ENCODE measurements at places on chromosomes 6 and 20.

- DNase-seq = no peak
Measured at GRCh38 chr6:7707787-7708186, 18.1 kb upstream of the BMP6 start.

- DNase-seq = peak; percentile 57
Measured at GRCh38 chr6:156866220-156867015, 89.2 kb downstream of the ARID1B start.

DNA sequence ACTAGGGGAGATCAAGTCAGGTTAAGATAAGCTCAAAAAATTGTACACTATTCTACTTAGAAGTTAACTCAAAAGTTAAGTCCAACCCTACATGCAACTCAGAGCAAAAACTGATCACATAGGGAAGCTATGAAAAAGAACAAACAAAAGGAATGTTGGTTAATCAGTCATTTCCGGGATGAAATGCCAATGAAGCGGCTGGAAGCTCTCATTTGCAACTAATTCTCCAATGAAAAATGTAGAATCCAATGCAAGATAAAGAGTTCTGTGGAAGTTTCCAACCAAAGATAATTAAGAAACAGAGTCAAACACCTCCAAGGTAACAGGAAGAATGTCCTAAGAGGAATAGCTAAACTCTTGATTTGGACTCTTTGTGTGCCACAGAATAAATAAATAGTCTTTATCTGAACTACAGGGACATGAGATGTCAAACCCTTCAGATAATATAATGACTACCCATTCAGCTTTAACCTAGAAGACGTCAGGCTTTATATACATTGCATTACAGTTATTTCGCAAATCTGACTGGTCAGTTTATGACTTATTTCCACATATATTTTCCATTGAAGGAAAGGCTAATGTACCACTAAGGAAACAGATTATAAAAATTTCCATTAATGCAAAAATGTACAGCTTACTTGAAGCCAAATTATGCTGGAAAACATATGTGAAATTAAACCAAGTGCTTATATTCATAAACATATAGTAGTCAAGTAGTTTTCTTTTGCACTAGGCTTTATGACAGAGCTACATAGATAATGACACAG lies 48.0 kb upstream of the DST start:
- no peak for DNase-seq

DNA sequence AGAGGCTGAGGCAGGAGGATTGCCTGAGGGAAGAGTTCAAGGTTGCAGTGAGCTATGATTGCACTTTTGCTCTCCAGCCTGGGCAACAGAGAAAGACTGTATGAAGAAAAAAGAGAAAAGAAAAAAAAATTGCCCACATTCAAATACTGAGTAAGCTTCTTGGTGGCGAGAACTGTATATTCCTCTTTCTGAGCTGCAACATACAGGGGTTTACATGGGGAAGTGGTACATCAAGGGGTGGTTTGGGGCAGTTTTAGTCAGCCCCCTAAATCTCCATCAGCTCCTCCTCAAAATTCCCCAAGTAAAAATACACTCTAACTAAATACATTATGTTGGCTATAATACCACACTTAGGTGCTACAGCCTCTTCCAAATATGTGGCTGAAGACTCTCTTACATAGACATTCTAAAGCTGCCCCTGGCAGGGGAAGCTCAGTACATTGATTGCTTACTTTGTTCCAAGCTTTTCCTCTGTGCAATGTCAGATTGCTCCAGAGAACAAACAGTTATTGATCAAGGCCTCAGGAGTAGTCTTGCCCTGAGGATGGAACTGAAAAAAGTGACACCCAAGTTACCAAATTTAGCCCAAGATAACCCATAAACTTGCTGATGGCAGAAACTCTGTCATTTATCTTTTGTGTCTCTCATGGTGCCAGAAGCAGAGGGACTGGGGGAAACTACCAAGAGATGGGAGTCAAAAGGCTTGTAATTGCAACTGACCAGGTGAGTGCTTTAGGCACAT lies 107.4 kb upstream of the RIPOR2 start:
- DNase-seq = no peak

- peak; percentile 40 for DNase-seq
Measured at GRCh38 chr6:25944688-25945574, 14.4 kb upstream of the SLC17A2 start.

DNA sequence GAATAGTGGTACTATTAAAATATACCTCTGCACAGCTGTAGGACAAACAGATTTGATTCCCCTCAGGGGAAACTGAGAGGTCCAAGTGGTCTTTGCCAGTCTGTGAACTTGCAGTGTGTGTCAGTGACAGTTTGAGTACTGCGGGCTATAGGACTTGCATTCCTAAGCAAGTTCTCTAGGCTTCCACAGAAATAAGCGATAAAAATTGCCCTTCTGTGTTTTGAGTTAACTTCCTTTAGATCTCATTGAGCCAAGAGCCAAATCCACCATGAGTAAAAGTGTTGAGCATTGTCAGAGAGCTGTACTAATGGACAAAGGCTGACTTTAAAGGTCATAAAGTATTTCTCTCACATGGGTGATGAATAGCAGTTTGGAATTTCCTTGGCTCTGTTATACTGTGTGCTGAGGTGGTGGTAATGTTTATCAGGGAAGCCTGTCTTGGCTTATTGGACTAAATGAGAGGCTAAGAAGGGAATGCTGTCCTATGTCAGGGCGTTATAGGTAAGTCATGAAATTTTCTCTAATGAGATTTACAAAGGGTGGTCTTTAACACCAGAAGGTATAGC lies 122.6 kb upstream of the MAP3K7 start:
- DNase-seq = no peak

DNA sequence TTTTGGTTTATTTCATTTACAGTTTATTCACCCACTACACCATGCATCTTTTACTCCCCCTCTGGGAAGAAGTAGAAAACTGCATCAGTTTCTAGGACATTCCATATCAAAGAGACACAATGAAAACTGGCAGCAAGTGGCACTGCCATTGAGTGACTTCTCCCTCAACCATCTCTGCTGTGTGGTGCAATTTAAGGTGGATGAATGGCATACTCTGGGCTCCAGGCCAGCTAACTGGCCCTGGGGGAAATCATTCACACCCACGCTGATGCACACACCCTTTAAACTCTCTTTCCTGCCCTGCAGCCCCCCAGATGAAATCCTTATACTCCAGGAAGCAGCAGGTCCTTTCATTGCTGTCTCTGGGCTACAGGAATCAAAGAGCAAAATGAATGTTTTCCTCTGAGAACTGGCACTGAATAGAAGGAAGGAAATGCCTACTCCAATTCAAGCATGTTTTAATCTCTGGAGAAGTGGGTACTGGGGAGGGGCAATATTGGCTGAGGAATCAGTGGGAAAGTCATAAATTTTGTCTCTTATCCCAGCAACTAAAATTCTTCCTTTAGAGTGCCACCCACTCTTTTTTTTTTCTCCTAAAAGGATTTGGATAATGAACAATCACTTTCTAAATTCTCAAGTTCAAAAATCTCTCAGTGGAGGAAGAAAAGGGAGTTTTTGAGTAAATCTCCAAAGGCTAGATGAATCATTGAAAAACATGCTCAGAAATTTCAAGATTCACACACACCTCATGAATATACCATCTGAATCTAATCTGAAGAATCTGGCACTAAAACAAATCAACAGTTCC lies 16.9 kb upstream of the RFPL4B start:
- no peak for DNase-seq

- no peak for DNase-seq
Measured at GRCh38 chr6:2441601-2442475, 196.4 kb upstream of the GMDS start.

DNA sequence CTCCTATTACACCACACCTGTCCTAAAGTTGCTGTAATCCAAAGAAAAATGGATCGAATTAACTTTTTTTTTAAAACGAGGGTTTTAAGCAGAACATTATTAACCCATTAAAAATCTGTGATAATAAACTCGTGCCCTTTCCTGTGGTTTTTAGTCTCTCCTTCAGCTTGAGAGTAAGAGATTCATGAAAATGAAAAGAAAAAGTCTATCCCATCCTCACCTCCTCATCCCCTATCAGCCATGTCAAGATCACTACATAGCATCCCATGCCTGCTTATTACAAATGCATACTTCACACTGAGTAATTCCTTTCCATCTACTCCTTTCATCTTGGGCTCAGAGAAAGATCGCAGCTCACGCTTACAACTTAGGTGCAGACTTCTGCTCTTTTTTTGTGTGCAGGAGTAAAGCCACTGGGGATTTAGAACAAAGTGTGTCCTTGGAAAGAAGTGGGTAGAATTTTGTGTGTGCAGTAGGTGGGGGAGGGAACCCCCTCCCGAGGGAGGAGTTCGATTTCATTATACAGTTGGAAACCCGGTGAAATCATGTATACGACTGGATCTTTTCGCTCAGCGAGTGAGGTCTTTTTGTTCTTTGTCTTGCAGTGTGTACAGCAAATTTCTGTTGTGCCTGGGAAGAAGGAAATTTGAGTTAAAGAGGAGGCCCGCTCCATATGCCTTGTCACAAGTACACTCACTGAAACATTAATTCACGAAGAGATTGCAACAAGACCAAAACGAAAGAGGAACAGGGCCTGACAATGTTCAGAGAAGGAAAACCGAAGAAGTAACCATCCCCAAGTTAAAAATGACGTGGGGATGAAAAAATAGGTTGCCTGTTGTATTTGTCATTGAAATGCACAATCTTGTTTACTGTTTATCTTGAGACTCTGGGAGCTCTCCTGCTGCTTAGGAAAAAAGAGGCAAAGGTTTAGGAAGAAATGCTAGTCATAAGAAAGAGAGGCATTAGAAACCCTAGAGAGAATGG lies 146.5 kb upstream of the ZNF217 start:
- DNase-seq = peak; percentile 52

DNA sequence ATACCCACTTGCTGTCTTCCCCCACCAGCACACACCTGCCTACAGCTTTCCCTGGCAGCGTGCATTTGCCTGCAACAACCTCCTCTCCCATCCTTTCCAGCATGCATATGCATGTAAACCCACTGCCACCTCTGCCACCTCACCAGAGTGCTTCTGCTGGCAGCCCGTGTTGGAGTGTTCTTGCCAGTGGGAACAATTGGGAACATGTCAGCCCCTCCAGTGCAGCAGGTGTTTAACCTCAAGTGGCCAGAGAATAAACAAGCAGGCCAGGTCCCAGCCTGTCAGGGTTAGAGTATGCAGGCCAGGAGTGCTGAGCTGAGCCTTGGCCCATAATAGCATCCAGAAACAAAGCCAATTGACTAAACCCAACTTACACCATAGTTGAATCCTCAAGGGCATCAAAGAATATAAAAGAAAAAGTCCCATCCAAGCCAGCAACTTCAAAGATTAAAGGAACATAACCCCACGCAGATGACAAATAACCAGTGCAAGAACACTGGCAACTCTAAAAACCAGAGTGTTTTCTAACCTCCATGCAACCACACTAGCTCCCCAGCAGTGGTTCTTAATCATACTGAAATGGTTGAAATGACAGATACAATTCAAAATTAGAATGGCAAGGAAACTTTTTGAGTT lies 1212.1 kb upstream of the CITED2 start:
- DNase-seq = peak; percentile 24

- DNase-seq = peak; percentile 91
Measured at GRCh38 chr6:42166444-42167141, 6.6 kb upstream of the GUCA1A start.

DNA sequence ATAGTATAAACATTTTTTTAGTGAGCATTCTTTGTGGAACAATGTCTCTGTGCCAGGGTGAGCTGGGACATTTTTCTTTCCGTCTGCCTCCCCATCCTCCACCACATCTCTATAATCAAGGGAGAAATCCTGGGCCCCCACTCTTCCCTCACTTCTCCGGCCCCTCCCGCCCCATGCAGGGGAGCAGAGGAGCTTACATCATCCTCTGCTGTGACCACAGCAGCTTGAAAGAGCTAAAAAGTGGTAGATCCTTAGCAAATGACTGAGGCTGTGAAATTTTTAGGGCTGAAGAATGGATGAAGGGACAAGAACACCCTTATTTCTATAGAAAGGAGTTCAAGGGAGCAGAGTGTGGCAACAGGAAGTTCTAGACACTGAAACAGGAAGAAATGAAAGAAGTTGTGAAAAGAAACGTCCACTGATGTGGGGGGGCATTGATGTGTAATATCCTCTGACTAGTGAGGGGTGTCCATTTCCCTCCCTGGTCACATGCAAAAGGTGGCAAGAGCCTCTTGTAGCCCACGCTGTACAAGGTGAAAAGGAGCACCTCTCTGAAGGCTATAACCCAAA lies 380.3 kb upstream of the JARID2 start:
- peak; percentile 24 for DNase-seq

GRCh38 chr6:108080010-108080780 lies 5.7 kb upstream of the OSTM1 start:
- DNase-seq = no peak

- DNase-seq = no peak
Measured at GRCh38 chr6:56742122-56742791, 99.6 kb upstream of the DST start.

DNA sequence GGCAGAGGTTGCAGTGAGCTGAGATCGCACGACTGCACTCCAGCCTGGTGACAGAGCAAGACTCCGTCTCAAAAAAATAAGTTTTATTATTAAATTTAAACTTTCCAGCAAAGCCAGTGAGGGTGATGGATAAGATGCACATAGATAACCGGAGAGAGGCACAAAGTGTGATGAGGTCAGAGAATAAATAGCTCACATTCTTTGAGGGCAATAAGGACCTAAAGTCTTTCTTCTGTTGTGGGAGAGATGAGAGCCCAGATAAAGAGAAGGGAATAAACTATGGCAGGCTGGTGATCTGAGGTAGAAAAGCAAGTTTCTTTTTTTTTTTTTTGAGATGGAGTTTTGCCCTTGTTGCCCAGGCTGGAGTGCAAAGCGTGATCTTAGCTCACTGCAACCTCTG lies 20.6 kb upstream of the EZR start:
- DNase-seq = no peak

DNA sequence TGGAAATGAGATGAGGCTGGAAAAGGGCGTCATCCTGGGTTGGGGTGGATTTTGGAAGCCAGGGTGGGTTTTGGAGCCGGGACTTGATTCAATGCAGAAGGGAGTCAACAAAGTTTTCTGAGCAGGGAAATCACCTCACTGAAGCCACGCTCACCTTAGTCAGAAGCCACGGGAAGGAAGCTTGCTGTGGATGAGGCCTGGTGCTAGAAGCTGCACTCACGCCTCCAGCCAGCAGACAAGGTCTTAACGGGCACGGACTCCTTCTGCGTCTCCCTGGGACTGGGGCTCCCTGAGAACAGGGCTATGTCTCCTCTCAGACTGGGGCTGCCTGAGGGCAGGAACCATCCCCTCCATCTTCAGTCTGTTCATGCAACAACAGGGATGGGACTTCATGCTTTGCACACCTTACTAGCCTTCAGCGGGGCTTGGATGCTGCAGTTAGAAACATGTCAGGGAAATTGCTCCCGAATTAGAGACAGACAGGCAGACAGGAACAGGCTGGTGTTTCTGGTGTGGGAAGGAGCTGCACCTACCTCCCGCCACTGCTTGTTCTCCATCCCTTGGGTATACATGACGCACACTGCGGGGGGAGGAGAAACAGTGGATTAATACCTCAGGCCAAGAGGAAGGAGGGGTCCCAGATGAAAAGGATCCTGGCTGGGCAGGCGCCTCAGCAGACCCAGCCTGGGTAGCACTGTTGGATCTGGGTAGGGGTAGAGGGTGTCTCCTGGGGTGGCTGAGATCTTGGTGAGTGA lies 17.5 kb downstream of the CPNE5 start:
- peak; percentile 11 for DNase-seq

Measured in activated naive CD4-positive, alpha-beta T cell treated with anti-CD3 and anti-CD28 coated beads for 36 hours (primary cell).